IPS DF 6.9 (cell line): ENCODE measurements at places on chromosomes 6 and 20.

DNA sequence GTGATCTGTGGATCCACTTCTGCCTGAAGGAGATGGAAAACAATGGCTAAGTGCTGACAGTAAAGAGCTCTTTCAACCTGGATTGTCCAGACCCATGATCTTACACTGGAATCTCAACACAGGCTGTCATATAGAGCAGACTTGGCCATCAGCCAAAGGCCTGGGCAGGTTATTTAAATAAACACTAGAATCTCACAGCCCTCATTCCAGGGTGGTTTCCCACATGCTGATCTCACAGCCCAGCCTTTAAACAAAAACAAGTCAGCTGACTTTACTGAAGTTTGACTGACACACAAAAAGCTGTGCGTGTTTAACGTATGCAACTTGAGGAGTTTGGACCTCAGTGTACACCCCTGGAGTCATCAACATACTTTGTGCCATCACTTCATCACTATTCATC lies 28.4 kb downstream of the SYNDIG1 start:
- no peak for DNase-seq

DNA sequence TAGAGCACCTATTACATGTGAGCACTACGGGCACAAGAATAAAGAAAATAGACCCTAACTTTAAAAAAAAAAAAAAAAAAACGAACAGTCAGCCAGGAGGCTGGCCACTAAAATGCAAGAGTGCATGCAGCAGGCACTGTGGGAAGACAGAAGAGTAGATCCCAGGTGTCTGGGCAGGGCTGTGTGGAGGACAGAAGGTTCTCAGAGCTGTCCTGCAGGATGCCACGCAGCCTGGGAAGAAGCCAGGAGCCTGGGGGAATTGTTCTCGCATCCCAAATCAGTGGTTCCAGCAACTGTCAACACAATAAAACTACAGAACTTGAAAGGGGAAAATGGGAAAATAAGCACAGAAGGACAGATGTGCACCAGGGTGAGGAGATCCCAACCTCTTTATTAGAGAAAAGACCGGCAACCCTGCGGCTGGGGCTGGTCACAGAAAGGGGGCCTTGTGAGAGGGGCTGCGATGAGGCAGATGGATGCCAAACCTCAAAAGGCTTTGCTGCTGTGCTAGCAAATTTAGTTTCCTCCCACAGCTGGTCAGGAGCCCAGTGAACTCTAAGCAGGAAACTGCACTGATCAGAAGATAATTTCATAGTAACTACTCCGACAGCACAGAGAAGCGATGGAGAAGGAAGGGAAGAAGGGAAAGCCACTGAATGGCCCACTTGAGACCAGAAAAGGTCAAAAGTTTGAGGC lies 30.9 kb downstream of the MAP3K5 start:
- DNase-seq, result no peak

GRCh38 chr6:19691465-19692167 lies 145.6 kb upstream of the ID4 start:
- DNase-seq, result no peak

- DNase-seq, result no peak
These were observed 560.5 kb downstream of the BCKDHB start for GRCh38 chr6:80667006-80667405.

DNA sequence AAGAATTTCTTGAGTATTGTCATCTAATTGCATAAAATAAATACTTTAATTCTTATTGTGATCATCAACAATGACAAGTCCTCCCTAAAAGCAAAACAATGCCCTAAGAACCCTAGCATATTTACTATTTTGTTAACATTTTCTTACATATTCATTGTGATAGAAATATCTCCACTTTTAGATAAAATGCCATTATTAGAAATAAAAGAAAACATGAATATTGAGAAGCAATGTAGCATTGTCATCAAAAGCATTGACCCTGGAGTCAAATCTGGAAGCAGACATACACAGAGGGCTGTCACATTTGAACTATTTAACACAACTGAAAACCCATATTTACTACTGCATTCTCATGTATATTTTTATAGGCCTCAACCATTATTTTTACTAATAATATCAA lies 257.7 kb downstream of the SYNE1 start:
- DNase-seq, result no peak

DNA sequence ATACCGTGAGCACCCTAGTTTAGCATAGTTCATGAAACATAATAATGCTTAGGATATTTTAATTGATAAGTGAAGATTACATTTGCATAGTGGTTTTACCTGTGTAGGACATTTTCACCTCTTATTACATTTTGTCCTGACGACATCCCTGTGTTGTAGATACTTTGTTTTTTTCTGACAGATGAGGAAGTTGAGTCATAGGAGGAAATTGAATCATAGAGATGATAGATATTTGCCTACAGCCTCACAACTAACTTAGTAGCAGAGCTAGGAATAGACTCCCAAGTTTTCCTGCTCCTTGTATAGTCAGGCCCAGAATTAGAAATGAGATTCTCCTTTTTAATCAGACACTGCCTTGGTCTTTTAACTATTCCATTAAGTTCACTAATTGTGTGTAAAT lies 100.5 kb upstream of the SUPT3H start:
- DNase-seq, result no peak

- DNase-seq, result no peak
These were observed 59.7 kb upstream of the PHACTR1 start for GRCh38 chr6:12656906-12657305.

GRCh38 chr20:61719691-61720347 lies 345.9 kb downstream of the TAF4 start:
- no peak for DNase-seq

DNA sequence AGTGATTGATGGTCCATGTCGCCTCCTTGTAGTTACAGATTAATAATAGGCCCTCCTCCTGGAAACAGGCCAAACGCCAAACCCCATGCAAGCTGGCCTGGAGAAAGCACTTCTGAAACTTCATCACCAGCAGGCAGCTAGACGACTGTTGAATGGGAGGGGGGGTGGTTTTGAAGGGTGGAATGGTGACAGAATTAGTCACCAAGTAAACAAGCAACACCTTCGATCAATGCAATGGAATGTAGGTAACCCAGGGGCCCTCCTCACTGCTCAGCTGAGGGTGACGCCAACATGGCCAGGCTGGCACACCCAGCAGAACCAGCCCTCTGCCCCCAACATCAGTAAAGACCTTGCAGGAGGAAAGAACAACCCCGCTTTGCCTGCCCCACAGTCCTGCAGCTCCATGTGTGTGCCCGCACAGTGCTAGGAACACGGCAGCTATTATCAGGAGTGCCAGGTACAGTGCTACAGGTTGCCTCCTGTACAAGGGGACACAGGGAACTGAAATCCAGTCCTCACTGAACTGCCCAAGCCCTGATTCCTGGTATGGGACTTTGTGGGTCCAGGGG lies 2.7 kb downstream of the BCAS1 start:
- no peak for DNase-seq

DNA sequence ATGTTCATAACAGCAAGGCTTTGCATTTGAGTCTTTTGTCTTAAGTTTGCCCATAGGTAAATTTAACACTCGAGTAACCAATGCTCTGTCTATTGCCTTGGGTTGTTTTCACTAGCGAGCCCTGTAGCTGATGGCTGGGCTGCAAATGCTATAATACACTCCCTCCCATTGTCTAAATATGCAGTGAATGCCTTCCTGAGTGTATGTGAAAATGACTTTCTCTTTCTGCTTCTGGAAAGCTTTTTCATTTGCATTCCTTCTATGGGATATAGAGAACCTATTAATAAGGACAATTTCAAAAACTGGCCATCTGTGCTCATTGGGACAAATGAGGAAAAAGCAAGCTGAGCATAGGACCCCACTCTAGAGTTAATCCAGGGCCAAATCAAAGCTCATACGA lies 156.5 kb upstream of the FBXL4 start:
- DNase-seq, result no peak

GRCh38 chr20:23108871-23109270 lies 22.7 kb upstream of the CD93 start:
- DNase-seq, result no peak

DNA sequence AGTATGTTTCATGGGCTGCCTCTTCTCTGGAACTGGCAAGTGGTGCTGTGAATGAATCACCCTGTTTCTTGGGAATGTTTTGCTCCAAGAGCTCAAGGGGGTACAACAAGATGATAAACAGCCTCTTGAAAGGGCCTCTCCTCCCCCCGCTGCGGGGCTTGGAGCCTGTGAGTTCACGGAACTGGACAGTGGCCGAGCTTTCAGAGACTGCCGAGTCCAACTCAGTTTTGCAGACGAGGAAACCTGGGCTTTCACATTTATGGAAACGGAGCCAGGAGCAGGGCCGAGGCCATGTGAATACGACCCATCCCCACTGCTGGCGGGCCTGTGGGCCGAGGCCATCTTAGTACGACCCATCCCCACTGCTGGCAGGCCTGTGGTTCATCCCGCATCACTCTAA lies 18.2 kb upstream of the SRC start:
- DNase-seq, result no peak

- DNase-seq, result no peak
These were observed 33.1 kb downstream of the NDRG3 start for GRCh38 chr20:36712775-36713174.

GRCh38 chr6:69847492-69847788 lies 18.9 kb upstream of the COL19A1 start:
- DNase-seq, result no peak

GRCh38 chr6:157401734-157402338 lies 20.8 kb downstream of the ZDHHC14 start:
- no peak for DNase-seq

DNA sequence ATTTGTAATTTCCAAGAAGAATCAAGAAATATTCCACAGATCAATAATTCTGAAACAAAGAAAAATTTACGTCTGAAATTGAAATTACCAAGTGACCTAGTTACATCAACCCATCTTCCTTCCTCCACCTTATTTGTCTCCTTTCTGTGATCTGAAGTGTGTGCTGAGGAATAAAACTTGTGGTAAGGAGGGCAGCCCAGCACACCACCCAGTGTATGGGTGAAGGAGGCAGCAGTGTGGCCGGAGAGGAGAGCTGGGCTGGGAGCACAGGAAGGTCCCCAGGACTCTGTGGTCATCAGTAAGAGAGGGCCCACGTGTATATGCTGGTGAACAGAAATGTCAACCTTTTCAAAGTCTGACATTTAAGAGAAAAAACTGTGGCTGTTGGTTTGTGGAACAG lies 11.3 kb upstream of the CCR6 start:
- no peak for DNase-seq

DNA sequence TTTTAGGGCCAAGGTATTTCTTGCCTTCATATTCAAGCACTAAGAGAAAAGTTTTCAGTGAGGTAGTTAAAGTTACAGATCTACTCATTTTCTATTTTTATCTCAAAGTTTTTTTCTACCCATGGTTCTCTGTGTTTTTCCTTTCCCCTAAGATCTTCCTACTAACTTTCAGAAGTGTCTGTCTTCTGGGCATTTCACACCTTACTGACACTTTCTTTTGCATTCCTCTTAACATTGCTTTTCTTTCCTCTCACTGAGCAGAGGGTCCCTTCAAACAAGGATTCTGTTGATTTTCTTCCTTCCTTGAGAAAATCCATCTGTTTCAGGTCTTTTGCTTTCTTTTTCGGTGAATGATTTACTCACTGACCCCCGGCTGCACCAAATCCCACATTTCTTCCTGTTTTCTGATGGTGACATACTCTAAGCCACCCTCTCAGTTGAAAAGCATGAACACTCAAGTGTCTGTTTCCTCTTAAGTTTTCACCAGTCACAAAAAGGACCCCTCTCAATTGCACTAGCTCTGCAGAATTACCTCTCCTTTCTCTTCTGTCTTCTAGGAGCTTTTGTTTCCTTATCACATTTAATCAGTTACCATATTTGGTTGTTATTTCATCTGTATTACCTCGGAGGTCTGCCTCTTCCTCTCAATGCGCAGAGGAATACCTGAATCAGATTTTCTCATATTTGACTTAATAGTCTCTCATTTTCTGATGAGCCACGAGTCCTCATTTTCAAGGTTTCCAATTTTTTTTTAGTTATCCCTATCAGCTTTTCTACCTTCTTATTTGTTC lies 73.5 kb upstream of the RNF217 start:
- DNase-seq, result no peak

- no peak for DNase-seq
These were observed 272.5 kb downstream of the DHX35 start for GRCh38 chr20:39234520-39235095.

GRCh38 chr20:20317621-20318364 lies 50.1 kb upstream of the INSM1 start:
- DNase-seq, result no peak

GRCh38 chr6:42448391-42448790 lies 3.3 kb downstream of the TRERF1 start:
- DNase-seq, result no peak

- no peak for DNase-seq
These were observed 9.3 kb downstream of the WDR27 start for GRCh38 chr6:169692516-169692915.

GRCh38 chr6:41963371-41963770 lies 21.8 kb upstream of the CCND3 start:
- DNase-seq, result no peak

DNA sequence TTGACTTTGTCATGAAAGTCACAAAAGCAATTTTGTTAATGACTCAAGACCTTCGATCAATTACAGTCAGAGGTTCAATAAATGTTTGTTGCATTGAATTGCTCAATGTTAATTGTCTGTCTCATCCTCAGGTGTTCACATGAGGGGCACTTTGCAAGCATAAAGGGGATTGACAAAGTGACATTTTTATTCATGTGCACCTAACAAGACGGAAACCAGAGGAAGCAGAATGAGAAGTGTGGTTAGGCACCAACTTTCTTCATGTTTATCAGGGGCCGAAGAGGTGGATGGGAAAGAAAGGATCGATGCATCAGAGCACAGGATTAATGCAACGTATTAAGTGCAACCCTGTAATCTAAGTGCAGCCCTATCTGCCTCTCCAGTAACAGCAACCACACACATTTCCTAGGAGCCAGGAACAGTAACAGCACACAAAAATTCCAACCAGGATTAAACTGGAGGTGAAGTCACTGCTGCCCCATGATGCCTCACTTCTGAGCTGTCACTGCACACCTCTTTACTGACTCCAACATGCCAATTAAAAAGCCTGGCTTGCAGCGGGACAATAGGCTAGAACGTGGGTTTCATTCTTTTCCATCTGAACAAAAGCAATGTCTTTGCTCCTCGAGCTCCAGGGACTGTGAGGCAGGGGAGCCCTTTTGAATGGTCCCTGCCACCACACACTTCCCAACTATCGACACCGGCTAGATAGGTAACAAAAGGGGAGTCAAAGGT lies 262.7 kb downstream of the CD83 start:
- no peak for DNase-seq

- DNase-seq, result no peak
These were observed 23.3 kb upstream of the MYT1 start for GRCh38 chr20:64140956-64141355.

GRCh38 chr6:22807261-22807660 lies 237.9 kb downstream of the HDGFL1 start:
- no peak for DNase-seq

DNA sequence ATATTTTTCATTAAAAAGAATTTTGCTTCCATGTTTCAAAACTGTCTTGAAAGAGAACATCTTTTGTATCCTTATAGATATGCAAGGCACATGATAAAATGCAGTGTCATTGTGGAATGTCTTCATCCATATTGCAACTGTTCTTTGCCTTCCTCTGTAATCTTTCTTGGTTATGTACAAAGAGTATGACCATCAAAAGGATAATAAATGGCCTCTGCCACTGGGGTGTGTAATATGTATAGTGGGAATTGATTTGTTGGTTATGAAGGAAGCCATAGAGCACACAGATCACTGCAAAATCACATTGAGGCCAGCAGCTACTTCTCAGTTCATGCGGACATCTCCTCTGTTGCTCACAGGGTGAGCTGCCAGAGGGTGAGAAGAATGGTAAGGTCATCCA lies 703.5 kb downstream of the TFAP2A start:
- no peak for DNase-seq
